ENCODE measurements at places on chromosomes 6 and 20.

GRCh38 chr6:39173270-39173669 lies 56.0 kb downstream of the KCNK5 start:
- DNase-seq: no peak

DNA sequence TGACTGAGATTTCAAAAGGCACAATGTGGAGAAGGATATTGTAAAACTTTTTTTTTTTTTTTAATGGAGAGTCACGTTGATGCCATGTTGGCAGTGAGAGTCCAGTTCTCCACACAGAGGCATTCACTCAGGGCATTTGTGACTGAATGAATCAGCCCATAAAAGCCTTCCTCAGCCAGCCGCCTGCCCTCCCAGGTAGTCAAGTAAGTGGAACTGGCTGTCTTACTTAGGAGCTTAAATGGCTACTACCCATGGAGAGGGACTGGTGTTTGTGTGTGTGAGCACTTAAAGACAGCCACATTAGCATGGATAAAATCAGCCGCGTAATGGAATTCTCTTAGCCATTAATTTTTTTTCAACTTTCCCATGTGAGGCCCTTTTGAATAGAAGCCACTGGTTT lies 12.6 kb downstream of the AAR2 start:
- no peak for DNase-seq

- no peak for DNase-seq
These were observed 42.6 kb downstream of the RBM38 start for GRCh38 chr20:57433657-57434389.

DNA sequence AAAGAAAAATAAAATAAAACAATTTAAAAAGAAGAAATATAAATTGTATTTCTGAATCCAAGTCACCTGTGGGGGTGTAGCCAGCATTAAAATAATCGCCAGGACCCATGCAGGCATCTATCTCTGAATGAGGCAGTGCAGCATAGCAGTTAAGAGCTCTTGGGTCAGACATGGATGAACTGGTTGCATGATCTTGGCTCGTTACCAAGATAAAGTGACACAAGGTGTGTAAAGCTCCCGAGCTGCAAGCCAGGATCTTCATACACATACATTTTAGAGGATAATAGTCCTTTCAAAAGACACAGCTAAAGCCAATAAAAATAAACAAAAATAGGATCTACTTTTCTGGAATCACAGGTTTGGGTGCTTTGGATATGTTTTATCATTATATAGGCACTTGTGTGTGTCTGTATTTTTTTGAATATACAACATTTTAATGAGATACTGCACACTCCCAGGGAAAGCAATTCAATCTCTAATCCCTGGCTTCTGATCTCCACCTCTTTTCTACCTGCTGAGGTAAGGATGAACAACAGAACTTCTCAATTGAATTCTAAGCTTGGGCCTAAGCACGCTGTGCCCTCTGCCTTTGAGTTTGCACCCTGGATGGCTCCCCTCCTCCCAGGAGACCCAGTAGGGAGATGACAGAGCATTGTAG lies 8.9 kb downstream of the TRIM10 start:
- DNase-seq: no peak

GRCh38 chr6:57190140-57190539 lies 18.0 kb downstream of the BAG2 start:
- DNase-seq: no peak

DNA sequence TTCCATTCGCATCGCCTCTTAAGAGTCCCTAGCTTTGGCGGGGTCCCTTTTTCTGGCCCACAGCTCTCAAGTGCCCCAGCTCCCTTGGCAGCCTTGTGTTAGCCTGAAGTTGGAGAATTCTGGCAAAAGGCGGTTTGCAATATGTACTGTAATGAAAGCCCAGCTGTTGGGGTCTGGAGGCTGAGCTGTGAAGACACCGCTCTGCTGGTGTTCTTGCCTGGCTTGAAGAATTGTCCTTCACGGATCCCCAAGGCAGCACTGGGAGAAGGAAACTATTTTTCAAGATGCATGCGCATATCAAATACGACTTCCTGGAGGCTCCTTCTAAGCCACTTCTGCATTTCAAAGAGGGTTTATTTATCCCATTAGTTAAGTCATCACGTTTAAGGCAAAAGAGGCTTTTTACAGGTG lies 21.4 kb upstream of the CITED2 start:
- no peak for DNase-seq

GRCh38 chr20:63123331-63123741 lies 92.6 kb downstream of the YTHDF1 start:
- no peak for DNase-seq

Measured in tibial nerve (tissue), 4 donors.